ENCODE measurements at places on chromosomes 3 and 15.

DNA sequence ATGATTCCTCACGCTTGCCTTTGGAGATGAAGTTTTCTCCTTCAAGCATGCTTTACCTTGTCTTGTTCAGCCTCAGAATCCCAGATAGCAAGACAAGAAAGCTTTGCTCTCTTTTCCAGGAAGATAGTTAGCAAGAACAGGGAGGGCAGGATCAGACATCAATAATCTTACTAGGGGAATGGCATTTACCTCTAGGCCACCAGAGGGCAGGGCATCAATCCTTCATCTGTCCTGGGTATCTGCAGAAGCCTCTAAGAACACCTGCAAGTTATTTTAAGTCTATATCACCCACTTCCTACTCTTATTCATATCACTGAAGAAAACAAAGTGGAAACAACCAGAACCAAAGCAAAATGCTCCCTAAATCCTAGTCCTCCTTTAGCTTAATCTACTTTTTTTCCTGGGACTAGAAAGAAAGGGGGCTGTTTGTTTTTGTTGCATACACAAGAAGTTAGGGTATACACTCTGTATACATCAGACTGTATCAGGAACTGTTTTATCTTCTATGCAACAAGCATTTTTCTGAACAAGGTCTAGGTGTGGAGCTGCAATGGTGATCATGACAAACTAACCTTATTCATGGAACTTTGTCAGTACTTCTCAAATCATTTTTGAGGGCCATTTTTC, 862.5 kb downstream of the CADM2 start:
- DNase-seq = no peak

GRCh38 chr3:151503074-151503473, 42.2 kb upstream of the IGSF10 start:
- DNase-seq = no peak

GRCh38 chr3:170909129-170909903, 879 bp upstream of the EIF5A2 start:
- DNase-seq = no peak

DNA sequence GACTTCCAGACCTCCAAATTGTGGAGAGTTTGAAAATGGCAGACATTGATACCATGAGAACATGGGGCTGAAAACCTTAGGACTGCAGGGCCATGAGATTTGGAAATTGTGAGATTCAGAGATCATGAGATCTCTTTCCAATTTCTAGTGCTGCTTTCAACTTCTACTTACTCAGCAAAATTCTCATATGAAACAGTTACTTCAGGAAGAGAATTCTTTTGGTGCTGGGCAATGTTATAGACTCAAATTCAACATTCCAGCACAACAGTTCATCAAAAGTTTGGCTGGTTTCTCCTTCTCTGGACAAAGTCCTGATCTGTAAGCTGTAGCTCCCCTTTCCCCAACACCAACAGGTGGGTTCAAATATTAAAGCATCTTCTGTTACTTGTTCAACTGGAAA, 506.9 kb upstream of the NECTIN3 start:
- no peak for DNase-seq

DNA sequence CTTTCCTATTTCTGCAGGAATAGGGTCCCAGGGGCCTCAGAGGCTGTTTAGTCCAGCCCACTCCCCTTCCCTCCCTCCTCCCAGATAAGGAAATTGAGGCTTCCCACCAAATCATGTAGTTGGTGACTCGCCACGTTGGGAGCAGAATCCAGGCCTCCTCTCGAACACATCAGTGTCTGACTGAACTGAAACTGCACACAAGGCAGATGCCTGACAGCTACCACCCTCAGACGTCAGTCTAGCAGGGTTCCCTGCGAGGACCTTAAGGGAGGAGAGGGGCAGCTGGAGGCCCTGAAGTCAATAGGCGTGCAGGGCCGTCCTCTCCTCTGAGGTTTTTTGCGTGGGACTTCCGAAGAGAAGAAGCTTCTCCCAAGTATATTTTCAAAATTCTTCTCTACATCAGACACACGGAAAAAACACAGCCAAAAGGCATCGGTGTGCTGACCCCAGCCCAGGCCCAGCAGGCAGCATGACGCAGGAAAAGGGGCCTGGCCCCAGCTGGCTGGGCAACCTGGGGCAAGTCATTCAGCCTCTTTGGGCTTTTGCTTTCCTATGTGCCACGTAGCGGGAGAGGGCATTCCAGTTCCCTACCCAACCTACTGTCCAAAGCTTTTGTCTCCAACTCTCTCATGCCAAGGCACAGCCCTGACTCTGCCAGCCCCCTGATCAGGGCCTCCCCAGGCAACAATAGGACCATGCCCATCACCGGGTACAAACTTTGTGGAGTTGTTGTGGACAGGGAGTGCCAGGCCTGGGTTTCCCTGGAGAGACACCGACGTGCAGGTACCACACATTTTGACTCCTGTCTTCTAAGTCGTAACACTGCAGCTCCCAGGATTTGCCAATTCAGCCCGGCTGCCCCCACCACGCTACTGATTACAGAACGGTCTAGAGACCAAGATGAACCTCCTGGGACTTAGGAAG, 283.1 kb downstream of the XXYLT1 start:
- no peak for DNase-seq

GRCh38 chr3:30858894-30859389, 35.5 kb downstream of the GADL1 start:
- peak; percentile 14 for DNase-seq

DNA sequence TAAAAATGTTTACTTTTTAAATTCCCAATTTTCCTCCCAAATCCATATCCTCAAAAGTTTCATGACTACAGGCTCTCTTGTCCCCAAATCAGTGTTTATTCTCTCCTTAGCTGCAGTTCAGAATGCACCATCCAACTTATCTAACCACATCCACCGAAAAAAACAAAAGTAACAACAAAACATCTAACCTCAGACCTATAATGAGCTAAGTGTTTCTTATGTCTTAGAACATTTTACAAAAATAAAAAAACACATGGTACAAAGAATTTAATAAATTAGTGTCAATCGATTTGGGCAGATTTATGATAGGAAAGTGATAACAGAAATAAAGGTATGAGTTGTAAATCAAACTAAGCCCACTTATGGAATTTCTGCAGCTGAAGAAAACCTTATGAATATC, 13.6 kb downstream of the SATB1 start:
- no peak for DNase-seq

DNA sequence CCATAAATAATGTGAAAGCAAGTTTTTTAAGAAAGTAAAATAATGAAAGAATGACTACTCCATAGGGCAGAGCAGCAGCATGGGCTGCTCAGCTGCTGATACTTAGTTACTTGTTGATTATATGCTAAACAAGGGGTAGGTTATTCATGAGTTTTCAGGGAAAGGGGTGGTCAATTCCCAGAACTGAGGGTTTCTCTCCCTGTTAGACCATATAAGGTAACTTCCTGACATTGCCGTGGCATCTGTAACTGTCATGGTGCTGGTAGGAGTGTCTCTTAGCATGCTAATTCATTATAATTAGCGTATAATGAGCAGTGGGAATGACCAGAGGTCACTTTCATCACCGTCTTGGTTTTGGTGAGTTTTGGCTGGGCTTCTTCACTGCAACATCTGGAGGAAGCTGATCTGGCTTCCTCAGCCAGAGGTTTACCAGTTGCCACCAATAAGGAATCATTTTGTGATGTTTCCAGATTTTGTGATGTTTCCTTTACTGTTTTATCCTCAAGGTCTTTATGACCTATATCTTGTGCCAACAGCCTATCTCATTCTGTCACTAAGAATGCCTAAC, 121.8 kb upstream of the CHL1 start:
- no peak for DNase-seq

DNA sequence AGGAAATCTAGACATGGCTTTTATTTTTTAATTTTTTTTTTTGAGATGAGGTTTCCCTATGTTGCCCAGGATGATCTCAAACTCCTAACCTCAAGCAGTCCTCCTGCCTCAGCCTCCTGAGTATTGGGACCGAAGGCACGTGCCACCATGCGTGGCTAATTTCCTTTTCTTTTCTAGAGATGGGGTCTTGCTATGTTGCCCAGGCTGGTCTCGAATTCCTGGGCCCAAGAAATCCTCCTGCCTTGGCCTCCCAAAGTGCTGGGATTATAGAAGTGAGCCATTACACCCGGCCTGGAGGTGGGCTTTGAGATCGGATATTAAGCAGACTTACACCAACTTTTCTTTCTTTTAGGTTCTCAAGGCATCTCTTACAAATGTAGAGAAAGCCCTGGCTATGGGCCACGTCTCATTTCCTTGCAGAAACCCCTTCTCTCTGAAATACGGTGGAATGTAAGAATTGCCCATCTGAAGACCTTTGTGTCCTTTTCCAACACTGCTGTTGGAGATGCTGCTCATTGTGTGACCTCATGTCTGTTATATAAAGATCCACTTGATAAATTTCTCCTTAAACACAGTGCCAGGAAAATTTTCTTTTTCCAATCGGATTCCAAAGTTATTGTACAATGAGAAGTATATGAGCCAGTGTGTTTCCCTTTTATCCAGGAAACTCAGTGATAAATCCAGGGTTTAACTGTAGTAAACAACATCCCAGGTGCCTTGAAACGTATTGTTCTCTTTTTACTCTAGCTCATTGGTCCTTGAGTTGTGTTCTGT, 36.8 kb upstream of the CFAP161 start:
- DNase-seq = no peak

DNA sequence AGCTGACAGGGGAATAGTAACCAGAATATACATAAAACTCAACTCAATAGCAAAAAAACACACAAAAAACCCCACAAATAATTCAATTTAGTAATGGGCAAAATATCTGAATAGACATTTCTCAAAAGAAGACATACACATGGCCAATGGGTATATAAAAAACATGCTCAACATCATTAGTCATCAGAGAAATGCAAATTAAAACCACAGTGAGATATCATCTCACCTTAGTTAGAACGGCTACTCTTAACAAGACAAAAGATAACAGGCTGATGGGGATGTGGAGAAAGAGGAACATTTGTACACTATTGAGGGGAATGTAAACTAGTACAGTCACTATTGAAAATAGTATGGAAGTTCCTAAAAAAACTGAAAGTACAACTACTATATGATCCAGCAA, 678.6 kb downstream of the MECOM start:
- DNase-seq = no peak
